Omental fat pad (tissue), 4 donors: ENCODE measurements at places on chromosomes 5 and 9.

DNA sequence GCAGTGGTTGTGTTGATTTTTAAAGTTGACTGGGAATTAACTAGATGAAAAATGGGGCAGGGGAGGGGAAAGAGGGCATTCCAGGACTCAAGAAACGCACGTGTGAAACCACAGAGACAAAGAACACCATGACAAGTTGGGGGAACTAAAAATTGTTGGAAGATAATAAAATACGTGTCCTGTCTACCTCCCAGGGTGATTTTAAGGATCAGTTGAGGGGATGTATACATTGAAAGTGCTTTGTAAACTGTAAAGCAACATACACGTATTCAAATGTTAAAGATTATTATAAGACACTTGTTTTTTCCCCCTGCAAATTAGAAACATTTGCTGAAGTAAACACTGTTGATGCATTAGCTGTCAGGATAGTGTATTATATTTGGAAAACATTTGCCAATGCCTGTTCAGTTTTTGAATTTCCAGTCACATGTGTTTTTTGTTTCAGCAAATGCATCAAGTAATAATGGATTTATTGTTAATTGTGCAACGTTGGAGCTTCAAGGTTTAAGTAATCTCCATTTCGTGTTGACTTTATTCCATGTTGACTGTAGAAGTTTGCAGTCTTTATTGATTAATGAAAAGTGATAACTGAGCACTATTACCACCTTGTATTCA is 412.7 kb downstream of the ACTL7B start:
- no peak for DNase-seq

DNA sequence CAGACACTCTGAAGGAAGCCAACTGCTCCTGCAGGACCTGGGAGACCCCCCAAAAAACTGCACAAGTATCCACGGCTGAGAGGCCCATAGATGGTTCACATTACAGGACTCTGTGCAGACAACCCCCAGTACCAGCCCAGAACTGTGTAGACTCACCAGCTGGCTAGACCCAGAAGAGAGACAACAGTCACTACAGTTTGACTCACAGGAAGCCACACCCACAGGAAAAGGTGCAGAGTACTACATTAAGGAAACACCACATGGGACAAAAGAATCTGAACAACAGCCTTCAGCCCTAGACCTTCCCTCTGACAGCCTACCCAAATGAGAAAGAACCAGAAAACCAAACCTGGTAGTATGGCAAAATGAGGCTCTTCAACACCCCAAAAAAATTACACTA is 281.2 kb upstream of the RGMB start:
- no peak for DNase-seq

DNA sequence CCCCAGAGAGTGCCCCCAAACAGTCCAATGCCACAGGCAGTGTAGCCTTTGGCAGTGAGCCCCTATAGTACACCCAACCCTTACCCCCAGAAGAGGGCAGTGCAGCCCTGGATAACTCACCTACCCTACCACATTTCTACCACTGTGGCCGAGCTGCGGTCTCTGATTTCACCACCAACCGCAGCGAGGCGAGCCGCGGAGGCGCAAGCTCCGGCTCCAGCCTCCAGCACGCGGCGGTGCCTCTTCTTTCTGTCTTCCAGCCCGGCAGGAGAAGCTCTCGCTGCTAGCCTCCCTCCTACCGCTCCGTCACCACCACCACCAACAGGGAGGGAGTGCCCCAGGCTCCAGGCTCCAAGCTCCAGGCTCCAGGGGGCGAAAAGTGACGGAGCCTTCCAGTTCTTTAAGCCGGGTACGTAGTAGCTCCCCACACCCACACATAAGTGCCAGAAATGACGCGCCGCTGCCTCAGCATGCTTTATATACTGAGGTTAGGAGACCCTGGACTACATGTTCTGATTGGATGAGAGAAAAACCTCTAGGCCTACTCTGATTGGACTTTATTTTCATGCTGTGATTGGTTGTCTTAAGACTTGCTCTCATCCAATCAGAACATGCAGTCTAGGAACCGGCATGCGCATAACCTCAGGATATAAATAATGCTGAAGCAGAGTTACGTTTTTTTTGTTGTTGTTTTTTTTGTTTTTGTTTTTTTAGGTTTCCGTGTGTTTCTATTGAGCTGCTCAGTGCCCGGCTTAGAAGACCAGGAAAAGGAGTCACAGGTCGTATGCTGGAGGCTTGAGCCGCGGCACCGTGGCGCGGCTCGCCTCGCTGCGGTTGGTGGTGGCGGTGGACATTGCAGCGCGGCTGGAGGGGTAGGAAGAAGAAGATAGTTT is at the start of gene PCAT7:
TSS of gene PCAT7 (plus strand) at position 645 of the 893 bp plus-strand sequence.
- no peak for DNase-seq

DNA sequence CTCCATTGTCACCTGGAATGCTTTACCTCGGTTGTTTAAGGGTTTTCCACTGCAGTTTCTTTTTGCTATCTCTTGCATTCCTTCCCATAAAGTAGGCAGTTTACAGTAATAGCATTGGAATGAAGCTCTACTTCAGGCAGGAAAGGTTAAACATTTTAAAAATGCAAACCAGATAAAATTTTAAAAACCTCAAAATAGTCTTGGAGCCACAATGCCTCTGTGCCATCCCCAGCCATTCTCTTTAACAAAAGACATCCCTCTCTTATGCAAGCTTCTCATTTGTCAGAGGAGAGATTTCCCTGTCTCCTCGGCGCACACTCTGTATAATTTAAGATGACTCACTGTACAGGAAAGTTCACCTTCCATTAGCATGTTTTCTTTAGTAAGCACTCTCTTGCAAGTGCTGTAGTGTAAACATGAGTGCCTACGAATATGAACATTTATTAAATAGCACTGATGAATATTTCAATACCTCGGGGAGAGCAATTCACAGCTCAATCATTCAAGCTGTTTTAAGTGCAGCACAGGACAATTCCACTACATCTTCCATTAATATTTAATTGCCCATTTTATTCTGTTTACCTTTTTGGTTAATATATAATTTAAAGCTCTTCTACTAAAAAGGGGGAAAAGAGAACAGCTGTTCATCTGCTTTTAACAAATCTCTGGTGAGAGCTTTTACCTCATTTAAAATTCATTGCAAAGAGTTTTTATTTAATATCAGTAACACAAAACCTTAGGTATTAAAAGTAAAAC is 343.6 kb downstream of the SPATA31D1 start:
- DNase-seq: no peak

- DNase-seq: no peak
These were observed 45.5 kb downstream of the GALNT10 start for GRCh38 chr5:154236011-154236410.

DNA sequence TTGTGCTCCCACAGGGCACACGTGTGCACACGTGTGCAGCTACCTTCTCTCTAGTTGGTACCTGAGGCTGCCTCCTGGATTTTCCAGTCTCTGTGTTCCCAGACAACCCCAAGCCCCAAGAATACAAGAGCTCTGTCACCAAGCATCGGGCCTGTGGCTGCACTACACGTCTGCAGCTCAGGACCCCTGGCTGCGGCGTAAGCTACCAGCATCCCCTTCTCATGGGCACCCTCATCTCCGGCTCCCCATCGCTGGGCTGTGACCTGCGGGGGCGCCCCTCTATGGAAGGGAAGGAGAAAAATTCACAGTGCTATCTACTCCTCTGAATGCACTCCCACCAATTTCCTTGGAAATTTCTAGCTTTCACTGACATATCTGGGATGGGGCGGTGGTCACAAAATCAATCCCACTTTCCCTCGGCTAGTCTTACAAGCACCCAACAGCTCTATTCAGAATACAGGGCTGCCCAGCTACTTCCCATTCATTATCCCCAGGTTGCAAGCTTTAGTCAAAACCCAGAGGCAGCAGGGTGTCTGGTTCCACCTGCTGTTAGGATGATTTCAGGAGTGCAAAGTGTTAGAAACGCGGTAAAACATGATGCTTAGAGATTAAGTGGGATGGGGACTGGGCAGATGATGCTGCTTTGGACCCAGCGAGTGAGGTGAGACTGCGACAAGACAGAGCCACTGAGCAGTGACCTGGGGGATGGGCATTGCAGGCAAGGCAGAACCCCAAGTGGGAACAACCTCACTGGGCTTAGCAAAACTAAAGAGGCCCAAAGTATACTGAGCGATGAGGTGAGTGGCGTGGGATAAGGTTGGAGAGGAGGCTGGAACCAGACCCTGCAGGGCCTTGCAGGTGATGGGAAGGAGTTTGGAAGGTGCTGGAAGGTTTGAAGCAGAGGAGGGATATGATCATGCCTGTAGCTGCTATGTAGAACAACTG is 121.7 kb downstream of the KCNIP1 start:
- DNase-seq: peak; percentile 3

DNA sequence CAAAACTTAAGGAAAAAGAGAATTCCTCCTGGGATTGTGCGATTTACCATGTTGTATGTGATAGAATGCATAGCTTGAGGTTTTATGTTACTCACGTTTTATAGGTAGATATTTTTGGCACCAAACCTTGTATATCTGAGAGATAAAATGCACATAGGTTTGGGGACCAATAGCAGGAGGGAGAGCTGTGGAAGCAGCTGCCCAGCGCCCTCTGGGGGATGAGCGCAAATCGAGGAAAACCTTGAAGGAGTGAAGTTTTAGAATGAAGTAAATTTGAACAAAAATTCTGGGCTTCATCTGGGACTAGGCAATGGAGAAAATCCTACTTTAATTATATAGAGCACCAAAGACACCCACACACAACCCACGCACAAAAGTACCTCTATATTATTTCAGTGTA is 197.0 kb downstream of the ADCY2 start:
- no peak for DNase-seq

DNA sequence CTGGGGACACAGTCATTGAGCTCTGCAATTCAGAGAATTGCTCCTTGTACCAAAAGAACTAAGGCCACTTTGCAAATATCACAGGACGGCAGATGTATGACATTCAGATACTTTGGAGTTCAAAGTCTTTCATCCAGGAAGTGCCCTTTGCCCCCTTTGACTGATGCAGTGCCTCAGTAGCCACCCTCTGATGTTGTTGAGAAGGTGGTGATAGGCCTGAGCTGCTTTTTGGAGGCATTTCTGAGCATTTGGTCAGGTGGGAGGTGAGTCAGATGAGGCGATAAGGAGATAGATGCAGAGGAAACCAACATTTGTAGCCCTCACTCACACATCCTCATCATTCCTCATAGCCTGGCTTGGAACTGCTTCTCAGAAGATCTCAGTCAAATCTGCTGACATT is 63.4 kb downstream of the ANGPTL2 start:
- no peak for DNase-seq

- no peak for DNase-seq
These were observed 286.9 kb upstream of the CLINT1 start for GRCh38 chr5:158145827-158146226.

GRCh38 chr5:96896806-96897205 is 20.5 kb downstream of the ERAP2 start:
- no peak for DNase-seq

DNA sequence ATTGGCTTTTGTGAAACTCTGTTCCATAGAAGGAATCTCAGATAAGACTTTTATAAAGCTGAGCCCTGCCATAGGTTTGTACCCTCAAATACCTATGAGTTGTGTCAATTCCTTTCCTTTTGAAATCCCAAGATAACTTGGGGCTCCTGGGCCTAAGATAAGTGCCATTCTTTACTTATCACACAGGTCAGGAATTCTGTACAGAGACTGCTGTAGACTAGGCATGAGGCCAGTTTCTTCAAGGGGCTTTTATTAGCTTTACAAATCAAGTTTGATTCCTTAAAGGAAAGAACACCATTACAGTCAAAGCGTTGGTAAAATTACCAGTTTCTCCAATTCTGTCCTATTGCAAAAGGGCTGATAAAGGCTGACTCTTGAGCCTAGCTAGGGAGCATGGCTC is 39.2 kb downstream of the SHC3 start:
- no peak for DNase-seq

DNA sequence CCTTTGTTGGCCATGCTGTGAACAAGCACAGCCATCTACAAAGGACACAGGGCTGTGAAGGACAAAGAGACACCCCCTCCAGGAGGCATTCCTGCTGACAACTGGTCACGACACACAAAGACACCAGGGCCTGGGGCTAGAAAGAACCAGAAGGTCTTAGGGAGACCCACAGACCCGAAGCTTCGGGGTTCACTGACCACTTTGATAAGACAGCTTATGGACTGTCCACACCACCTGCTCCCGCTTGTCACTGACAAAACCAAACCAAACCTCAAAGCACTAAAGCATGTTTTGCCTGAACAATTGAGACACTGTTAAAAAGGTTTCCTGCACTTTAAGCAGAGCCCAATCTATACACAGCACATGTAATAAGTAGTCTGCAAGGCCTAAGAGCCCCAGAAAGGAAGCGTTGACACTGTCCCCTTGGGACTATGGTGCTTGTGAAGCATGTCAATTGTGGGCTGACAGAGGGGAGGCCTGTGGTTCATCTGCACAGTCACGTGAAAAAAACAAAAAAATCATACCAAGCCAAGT is 185.0 kb downstream of the GAPVD1 start:
- DNase-seq: no peak

- DNase-seq: peak; percentile 28
These were observed 724 bp upstream of the LYSMD3 start for GRCh38 chr5:90529939-90530677.

- no peak for DNase-seq
These were observed 32.0 kb downstream of the SEMA6A start for GRCh38 chr5:116542619-116543018.

DNA sequence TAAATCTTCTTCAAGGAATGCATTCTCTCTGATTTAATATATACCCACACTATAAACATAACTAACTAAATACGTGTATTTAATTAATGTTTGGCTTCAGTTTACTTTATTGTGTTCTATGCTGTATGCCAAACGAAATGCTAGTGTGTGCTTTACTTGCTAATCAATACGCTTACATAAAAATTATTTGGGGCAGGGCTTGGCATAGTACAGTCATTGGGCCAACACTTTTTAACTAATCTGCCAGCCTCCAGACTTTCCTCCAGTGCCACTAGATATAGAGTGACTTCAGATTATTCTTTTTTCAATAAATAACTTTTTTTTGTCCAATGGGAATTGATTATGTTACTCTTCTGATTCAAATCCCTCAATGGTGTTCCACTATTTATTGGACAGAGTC is 8.7 kb upstream of the CARNMT1 start:
- DNase-seq: no peak

- DNase-seq: no peak
These were observed 123.8 kb downstream of the FGF18 start for GRCh38 chr5:171543148-171543815.

DNA sequence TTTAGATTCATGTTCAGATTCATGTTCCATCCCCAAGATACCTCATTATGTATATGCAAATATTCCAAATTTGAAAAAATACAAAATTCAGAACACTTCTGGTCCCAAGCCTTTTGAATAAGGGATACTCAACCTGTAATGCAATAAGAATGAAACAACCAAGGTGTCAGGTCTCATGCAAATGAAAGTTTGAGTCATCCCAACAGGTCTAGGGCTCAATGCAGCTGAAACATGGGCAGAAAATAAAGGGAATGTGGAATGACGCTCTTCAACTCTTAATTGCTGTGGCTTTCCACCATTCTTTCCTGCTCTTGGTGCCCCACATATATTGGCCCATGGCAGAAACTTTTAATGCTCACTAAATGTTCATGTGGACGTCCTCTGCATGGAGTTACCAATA is 107.3 kb upstream of the DAPK1 start:
- DNase-seq: no peak

- DNase-seq: no peak
These were observed 100.8 kb upstream of the DHFR start for GRCh38 chr5:80755626-80756025.

- DNase-seq: no peak
These were observed 11.2 kb downstream of the FAM240B start for GRCh38 chr9:38708759-38709158.
